ENCODE measurements at places on chromosomes 3 and 15. TPM values are rescaled to one million over a fixed set of nuclear protein-coding genes. Genes with fewer than 3 reads are reported as not detected.

TNFSF10 gene
- total RNA-seq = not detected

DHX36 gene
- total RNA-seq = 67.1 TPM

TRIM69 gene
- total RNA-seq = 5.8 TPM

MASP1 gene
- total RNA-seq = not detected

SNTN gene
- total RNA-seq = not detected

ABI3BP gene
- total RNA-seq = 1.6 TPM

C3orf49 gene
- total RNA-seq = not detected

KCNAB1 gene
- not detected for total RNA-seq

LINGO1 gene
- 9.9 TPM for total RNA-seq

CGNL1 gene
- 0.55 TPM for total RNA-seq

UROC1 gene
- not detected for total RNA-seq

SLC6A20 gene
- total RNA-seq = 0.08 TPM

CYP1A2 gene
- not detected for total RNA-seq

BCL2A1 gene
- 9.7 TPM for total RNA-seq

GP5 gene
- total RNA-seq = 0.01 TPM

CD47 gene
- 36.9 TPM for total RNA-seq

SERINC4 gene
- 0.09 TPM for total RNA-seq

GPR62 gene
- total RNA-seq = not detected

TOPBP1 gene
- 21.4 TPM for total RNA-seq

C3orf70 gene
- 0.21 TPM for total RNA-seq

TMEM212 gene
- not detected for total RNA-seq

ITGA11 gene
- total RNA-seq = 4.3 TPM

LYZL4 gene
- total RNA-seq = not detected

TM6SF1 gene
- not detected for total RNA-seq

CPNE9 gene
- total RNA-seq = 0.29 TPM

CFAP44 gene
- total RNA-seq = 1.5 TPM

WDR93 gene
- total RNA-seq = 0.21 TPM

P2RY1 gene
- total RNA-seq = 0.49 TPM

LIPC gene
- total RNA-seq = 0.14 TPM

DLL4 gene
- total RNA-seq = 2.9 TPM

UQCC5 gene
- total RNA-seq = 63.3 TPM
